ENCODE measurements at places on chromosomes 16 and 17.

GRCh38 chr17:2800367-2800766, 4.1 kb downstream of the RAP1GAP2 start:
- DNase-seq = no peak

GRCh38 chr17:57355090-57355859, 99.0 kb downstream of the MSI2 start:
- no peak for DNase-seq

DNA sequence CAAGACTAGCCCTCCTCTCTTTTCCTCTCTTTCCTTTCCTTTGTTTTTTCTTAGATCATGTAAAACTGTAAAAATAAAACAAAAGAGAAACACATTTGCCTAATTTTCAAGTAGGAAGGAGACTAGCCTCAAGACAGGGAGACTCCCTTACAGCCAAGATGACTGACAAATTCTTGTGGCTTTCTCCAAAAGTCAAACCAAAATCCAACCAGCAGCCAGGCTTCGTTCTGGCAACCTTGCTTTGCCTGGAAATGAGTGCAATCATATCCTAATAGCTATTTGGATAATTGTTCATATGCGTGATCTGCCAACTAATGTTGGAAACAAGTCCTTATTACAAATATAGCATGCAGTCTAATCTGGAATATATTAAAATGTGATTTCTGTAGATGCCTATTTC, 868.9 kb upstream of the SOX9 start:
- DNase-seq = no peak

GRCh38 chr17:15494821-15495220, 27.4 kb upstream of the CDRT4 start:
- no peak for DNase-seq

- DNase-seq = no peak
These were observed 11.8 kb downstream of the GPRC5C start for GRCh38 chr17:74443516-74444296.

DNA sequence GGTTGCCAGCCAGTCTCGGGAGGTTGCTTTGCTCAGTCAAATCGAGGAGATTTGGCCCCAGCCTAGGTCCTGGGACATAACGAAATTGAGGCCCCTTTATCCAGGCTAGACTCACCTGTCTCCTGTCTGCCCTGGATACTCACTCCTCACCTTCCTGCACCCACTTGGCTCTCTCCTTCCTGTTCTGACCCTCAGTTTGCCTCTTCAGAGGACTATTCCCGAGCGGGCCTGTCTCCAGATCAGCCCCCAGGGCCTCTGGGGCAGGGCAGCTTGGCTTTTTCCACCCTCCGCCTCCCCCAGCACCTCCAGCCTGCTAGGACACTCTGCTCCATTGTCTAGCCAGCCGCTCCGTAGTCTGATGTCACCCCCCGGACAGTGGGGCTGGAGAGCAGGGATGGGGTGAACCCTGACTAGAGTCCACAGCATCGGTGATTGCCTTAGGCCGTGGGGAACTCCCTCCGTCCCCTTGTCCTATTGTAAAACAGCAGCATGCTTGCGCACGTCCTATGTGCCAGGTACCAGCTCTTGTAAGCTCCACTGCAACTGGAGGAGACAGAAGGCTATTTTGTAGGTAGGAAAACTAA, 8.8 kb downstream of the WFIKKN2 start:
- no peak for DNase-seq

- no peak for DNase-seq
These were observed 2.7 kb downstream of the COTL1 start for GRCh38 chr16:84614968-84615813.

DNA sequence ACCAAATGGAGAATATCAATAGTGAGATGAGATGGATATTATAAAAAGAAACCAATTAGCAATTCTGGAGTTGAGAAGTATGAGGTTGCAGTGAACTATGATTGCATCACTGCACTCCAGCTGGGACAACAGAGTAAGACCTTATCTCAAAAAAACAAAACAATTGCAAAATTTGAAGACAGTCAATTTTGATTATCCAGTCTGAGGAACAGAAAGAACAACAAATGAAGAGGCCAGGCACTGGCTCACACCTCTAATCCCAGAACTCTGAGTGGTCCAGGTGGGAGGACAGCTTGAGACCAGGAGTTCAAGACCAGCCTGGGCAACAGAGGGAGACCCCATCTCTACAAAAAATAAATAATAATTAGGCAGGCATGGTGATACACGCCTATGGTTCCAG, 35.0 kb downstream of the USP32 start:
- DNase-seq = no peak

- no peak for DNase-seq
These were observed 722 bp downstream of the CDC27 start for GRCh38 chr17:47188271-47188875.

DNA sequence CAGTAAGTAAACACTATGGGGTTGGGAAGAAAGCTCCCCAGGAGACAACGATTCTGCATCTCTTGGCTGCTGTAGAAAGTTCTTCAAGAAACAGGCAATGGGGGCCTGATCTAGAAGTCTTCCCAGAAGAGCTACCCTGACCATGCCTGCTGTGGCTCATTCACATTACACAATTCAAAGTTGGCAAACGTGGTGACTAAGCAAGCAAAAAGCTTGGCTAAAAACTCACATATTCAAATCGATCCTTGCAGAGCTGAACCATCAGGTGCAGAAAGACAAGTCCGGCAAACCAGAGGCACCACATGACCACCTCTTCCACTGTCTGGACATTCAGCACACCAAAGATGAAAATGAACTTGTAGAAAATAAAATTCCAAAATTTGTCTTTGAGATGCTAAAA, 16.1 kb downstream of the AMFR start:
- DNase-seq = no peak

GRCh38 chr16:49832177-49832576, 23.7 kb downstream of the ZNF423 start:
- no peak for DNase-seq

DNA sequence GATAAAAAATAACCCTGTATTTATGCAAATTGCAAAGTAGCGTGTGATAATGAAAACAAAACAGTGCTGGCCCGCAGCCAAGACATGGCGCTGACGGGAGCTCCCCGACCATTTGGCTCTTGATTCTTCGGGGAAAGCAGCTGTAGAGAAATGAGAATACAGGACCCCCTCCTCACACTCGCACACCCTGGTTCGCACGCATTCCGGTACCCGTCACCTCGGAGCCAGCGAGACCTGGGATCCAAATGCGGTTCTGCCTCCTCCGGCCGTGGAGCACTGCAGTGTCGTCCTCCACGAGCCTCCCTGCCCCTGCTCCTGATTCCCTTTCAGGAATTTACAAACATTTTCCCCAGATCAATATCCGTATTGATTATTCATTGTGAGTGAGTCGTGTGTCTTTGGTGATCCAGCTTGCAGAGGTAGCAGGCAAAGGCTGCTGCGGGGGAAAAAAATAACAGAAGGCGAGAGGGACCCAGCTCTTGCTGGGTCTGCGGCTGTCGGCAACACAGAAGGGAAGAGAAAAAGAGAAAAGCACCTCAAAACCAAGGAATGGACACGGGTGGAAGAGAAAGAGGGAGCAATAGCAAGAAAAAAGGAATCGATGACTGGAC, 184.1 kb upstream of the ZFHX3 start:
- no peak for DNase-seq

- DNase-seq = no peak
These were observed 21.8 kb downstream of the CDH8 start for GRCh38 chr16:62014319-62014923.

DNA sequence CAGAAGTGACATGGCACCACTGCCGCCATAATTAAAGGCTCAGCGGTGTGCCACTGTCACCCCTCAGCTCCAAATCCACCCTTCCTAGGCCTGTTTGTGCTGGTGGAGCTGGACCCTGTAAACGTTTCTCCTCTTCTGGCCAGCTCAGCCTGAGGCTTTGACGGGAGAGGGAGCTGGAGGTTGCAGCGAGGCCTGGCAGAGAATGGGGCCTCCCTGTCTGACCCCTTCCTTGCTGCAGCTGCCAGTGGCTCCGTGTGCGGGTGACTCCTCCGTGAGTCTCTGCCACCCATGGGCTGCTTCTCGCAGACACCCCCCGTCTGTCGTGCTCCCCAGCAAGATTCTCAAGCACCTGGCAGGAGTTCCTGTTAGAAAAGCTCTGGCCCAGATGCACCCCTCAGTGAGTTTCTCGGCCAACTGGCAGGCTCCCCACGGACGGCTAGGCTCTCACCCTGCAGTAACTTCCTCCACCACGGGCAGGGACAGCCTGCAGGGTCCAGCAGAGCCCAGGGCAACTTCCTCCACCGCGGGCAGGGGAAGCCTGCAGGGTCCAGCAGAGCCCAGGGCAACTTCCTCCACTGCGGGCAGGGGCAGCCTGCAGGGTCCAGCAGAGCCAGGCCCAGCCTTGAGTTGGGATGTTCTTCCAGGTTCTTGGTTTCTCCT, 4.7 kb upstream of the CHMP6 start:
- no peak for DNase-seq

- DNase-seq = no peak
These were observed 16.4 kb upstream of the KRT19 start for GRCh38 chr17:41544491-41544892.

DNA sequence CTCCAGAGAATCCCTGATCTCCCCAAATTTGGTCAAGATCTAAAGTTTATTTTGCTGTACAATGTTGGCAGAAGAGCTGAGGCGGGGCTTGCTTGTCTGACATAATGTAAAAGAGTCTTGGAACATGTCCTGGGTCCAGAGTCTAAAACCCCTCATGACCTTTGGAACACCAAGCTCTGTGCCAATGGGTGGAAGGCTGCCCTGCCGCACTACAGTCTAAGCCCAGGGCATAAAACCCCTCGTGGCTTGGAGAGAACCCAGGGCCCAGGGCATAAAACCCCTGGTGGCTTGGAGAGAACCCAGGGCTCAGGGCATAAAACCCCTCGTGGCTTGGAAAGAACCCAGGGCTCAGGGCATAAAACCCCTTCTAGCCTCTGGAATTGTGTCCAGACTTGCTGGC, 36.7 kb downstream of the CCDC57 start:
- DNase-seq = no peak

- no peak for DNase-seq
These were observed 3.7 kb upstream of the RAB40C start for GRCh38 chr16:586047-586644.

GRCh38 chr17:18028114-18028951, 10.6 kb downstream of the ATPAF2 start:
- no peak for DNase-seq

- no peak for DNase-seq
These were observed 27.6 kb downstream of the FOXL1 start for GRCh38 chr16:86605950-86606349.

DNA sequence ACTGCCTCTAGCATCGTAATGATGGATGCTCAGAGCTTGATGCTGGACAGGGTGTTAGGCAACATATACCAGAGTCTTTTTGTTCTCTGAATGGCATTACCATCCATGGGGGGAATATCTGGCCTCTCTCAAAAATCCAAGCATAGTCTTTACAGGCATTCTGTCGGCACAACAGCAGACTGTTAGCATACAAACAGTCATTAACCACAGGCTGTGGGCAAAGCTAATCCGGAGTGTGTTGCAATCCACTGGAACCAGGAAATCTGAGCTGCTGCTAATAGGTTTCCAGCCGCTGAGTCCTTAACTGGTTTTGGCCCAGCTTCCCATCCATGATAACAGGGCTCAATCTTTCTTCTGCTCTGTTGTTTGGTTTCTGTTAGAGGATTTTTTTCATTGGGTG, 371.9 kb downstream of the HS3ST3B1 start:
- DNase-seq = peak; percentile 29

DNA sequence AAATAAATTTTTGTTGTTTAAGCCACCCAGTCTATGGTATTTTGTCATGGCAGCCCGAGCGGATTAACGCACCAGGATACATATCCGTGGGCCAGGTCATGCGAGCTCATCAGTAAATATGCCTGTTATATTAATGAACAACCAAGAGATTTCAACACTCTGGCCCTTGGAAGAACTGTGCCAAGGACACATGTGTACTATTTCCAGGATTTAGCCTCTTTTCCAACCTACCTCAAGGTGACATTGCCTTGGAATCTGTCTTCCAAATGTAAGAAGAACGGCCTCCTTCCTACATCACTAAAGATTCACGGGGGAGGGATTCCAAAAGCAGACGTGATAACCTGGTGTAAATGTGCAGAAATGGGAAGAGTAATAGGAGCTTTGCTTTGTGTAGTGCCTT, 72.8 kb upstream of the DYNLRB2 start:
- no peak for DNase-seq

DNA sequence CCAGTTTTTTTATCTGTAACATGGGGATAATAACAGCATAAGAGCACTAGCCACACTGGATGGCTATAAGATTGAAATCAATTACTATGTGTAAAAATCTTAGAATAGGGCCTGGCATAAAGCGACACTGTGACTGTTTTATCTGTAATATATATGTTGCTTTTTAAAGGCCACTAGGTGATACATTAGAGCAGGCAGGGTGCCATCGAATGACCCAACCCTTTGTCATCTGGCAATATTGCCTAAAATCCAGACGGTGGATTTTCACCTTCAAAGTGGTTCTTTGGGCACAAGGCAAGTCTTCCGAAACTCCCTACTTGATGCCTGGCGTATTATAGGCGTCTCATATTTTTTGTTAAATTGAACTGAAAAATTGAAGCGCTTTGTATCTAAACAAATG, 69.1 kb downstream of the PRKCA start:
- DNase-seq = no peak

GRCh38 chr17:76189247-76189646, 48.2 kb upstream of the FOXJ1 start:
- DNase-seq = no peak

GRCh38 chr16:75644240-75645012, 3.0 kb downstream of the KARS1 start:
- DNase-seq = no peak

GRCh38 chr17:56973520-56973919, 4.4 kb upstream of the SCPEP1 start:
- DNase-seq = no peak

DNA sequence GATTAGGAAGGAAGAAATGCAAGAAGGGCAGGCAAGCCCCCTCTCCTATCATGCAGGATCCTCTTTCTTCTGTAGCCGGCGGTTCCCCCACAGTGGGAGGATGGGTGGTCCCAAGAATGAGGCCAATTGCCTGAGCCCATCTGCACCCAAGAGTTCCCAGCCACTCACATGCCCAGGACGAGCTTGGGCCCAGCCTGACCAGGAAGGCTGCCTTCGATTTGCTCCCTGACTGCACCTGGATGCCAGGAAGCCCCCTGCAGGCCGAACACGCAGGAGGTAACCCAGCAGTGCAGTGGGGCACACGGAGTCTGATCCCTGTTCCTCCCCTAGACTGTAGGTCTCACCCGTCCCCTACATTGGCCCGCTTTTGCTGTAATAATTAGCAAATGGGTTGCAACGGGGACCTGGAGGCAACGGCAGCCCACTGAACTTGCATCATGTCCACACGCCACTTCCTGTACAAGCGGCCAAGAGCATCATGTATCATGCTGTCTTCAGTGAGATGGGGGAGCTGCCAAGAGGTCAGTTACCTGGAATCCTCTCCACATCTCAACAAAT, 67.5 kb downstream of the AMFR start:
- DNase-seq = no peak

DNA sequence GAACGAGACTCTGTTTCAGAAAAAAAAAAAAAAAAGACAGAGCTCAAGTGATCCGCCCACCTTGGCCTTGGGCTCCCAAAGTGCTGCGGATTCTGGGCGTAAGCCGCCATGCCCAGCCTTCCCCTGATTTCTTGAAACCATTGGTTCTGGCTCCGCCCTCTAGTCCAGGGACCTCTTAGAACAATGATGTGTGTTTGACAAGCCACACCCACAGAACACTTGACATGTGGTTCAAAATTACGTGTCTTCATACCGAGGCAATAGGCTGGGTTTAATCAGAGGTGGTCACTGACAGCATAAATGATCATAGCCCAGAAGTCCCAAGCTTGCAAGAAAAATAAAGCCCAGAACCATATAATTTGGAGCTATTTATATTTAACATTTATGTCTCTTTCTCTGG, 23.0 kb downstream of the KNOP1 start:
- DNase-seq = no peak
